ENCODE measurements at places on chromosomes 1 and 21.

GRCh38 chr1:205230982-205231381, 3.2 kb downstream of the TMCC2 start:
- no peak for DNase-seq

- no peak for DNase-seq
Measured at GRCh38 chr1:54757833-54758232, 6.5 kb downstream of the PARS2 start.

GRCh38 chr1:30730346-30731108, 7.1 kb upstream of the MATN1 start:
- no peak for DNase-seq

DNA sequence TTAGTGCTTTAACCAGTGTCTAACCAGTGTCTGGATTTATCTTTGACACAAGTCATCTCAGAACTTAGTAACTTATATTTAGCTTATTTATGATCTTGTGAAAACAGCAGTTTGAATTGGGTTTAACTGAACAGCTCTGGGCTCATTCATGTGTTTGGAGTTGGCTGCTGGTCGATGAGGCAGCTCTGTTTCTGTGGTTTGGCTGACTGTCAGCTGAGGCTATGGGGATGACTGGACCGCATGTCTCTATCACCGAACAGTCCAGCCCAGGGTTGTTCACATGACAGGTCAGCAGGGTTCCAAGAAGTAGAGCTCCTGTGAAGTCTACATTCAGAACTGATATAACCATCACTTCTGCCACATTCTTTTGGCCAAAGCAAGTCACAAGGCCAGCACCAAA, 29.1 kb upstream of the C21orf91 start:
- no peak for DNase-seq

- no peak for DNase-seq
Measured at GRCh38 chr1:177817937-177818875, 151.7 kb downstream of the SEC16B start.

GRCh38 chr1:25173809-25174340, 58.4 kb downstream of the SYF2 start:
- DNase-seq: no peak

- DNase-seq: peak; percentile 90
Measured at GRCh38 chr1:149927563-149928400, at the start of gene SF3B4. Gene SF3B4, minus strand, starts transcription at chr1:149927803. Its CDS starts 44 bp downstream, at chr1:149927759.

GRCh38 chr1:37919277-37919676, 27.6 kb downstream of the INPP5B start:
- no peak for DNase-seq
